ENCODE measurements at places on chromosomes 3 and 15.
A peak's percentile ranks its signal among the peaks of the same experiment; 100 is the strongest.

DNA sequence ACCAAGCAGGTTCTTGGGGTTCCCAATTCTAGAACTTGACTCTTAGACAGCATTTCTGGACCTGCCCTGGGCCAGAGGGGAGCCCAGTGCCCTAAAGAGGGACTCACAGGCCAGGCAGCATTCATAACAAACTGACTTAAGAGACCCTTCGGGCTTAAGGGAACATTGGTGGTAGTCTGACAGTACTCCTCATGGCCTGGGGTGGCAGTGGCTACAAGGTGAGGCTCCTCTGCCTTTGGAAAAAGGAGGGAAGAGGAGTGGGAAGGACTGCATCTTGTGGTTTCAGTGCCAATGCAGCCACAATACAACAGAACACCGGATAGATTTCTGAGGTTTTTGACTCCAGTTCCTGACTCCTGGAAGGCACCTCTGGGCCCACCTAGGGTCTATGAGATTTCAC is 172.2 kb upstream of the STRIT1 start:
- DNase-seq: no peak

DNA sequence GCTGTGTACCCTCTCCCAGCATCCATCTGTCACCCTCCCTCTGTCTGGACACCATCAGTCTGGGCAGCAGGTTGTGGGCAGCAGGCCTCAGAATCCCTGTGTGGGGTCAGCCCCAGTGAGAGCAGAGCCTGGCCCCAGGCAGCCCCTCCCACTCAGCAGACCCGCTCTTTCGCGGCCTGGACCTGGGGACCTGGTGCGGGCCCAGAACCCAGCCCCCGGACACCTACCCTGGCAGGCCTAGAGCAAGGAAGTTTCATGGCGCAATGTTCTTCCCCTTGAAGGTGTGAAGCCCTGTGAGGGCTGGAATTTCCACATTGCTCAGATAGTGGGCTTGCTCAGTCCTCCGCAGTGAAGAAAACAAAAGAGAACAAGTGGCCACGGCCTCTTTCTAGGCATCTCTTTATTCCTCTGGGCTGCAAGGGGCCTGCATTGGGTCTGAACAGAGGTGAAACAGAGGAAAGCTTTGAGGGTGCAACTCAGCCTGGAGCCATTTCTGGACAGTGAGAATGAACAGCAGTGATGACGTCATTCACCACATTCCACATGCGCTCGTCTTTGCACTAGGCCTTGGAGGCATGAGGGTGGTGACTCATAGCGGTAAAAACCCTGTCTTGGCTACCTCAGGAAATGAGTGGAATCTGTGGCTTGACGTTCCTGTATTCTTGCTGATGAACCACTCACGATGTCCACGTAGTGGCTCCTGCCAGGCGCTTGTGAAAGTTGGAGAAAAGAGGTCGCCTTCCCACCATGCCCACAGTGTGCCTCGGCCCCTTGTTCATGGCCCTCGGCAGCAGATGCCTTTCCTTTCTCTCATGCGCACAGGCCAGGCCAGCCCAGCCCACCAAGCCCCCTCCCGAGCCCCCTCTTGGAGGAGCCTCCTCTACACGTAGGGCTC is 66.1 kb downstream of the SLC30A4 start:
- DNase-seq: peak; percentile 55

- DNase-seq: no peak
Measured at GRCh38 chr3:64825404-64826120, 137.8 kb upstream of the ADAMTS9 start.

- no peak for DNase-seq
Measured at GRCh38 chr3:37114251-37115145, 59.9 kb downstream of the LRRFIP2 start.

DNA sequence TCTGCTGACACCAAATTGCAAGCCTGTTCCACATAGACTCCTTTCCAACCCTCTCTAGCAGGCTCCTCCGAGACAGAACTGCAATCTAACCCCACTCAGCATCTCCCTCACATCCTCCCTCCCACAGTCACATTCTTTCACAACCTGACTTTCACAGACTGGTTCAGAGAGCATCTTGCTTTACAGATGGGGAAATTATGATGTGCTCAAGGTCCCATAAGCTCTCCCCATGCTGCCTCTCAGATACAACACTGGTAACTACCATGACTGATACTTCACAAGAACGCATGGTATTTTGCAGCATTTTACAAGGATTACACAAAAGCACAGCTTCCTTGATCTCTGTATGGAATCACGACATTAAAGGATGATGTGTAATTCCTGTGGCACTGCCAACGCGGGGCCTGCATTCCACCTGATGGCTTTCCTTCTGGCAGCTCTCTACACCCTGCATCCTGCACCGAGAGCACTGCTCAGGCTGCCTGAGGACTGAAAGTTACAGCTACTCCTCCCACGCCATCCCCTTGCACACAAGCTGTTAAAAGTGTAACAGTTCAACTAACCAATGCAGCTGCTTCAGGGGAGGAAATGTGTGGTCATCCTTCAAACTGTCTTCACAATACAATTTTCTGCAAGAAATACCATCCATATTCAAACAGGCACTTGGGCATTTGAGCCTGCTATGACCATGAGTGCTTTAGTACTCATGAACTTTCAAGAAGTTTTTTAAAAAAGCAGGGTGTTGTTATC is 27.6 kb downstream of the TBC1D2B start:
- no peak for DNase-seq

- no peak for DNase-seq
Measured at GRCh38 chr3:119305286-119305685, 11.1 kb downstream of the ARHGAP31 start.

DNA sequence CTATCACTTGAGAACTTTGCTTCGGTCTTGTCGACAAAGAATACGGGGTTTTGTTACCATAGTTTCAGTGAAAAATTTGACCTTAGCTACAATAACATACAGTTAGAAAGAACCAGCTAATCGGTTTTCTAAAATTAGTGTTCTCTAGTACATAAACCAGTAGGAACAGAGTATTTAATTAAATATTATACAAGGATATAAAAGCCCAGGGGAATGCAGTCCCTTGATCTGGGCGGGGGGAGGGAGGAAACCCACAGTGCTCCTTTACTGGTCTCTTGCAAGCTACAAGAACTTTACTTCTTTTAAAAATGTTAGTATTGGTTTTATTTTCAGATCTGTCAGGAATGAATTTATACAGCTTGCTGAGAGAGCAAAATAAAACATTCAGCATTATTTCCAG is 41.8 kb downstream of the ITPR1 start:
- DNase-seq: no peak

- no peak for DNase-seq
Measured at GRCh38 chr3:37862219-37862902, 681 bp downstream of the CTDSPL start.

DNA sequence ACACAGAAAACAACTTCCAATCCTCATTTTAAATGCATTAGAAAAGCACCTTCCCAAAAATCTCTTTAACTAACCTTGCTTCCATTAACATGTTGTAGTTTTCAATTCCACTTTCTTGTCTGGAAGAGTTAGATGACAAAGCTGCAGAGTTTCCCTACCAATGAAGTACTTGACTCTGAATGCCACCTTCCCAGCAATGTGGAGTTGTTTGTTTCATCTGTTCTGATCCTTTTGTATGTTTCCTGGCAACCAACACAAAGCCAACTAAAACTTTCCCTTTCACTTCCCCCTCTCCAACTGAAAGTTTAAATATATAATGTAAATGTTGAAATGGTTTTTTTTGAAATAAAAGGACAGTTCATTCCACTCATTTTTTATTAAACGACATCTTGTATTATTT is at the start of gene WDR49:
TSS of gene WDR49 (minus strand) at position 183 of the 400 bp plus-strand sequence. CDS start 517 bp downstream, outside the sequence.
- peak; percentile 30 for DNase-seq

- DNase-seq: no peak
Measured at GRCh38 chr3:133894353-133895207, 1.1 kb downstream of the RAB6B start.

DNA sequence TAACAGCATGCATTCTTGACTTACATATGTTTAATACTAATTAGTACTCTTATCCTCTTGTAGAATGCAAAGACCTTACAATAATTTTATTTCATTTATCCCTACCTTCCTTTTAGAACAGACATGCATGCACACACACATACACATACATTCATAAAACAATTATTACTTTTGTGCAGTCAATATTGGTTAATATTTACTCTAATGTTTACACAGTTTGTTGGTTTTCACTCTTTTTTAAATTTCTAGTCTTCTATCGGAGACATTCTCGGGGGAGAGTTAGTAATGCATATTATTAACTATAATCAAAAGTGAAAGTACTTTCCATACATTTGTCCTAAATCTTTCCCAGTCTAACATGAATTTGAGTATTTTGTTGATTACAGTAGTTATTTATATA is 317.7 kb upstream of the DPH6 start:
- DNase-seq: no peak

GRCh38 chr3:167852216-167852615 is 116.7 kb downstream of the SERPINI1 start:
- no peak for DNase-seq

DNA sequence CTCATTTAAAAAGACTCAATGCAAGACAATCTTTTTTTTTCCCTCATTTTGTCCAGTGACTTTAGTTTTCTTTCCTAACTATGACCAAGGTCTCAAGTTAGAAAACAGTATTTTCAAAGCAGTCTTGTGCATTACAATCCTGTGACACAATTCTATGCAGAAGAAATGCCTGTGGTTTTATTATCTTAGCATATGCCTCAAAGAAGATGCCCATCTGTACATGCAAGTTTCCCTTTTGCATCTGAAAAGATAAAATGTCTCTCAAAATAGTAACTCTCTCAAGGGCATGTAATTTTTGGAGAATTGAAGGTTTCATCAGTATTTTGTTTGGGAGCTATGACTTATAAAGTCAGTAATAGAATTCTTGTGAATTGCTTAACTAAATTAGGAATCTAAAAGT is 292.0 kb upstream of the SUCLG2 start:
- DNase-seq: peak; percentile 6

GRCh38 chr3:37479981-37480380 is 305.6 kb upstream of the LRRFIP2 start:
- DNase-seq: no peak

GRCh38 chr3:42081838-42082473 is 9.2 kb upstream of the TRAK1 start:
- DNase-seq: no peak

- DNase-seq: no peak
Measured at GRCh38 chr3:156507285-156507684, 47.6 kb downstream of the SSR3 start.

GRCh38 chr3:31345581-31345980 is 187.1 kb upstream of the STT3B start:
- DNase-seq: no peak

GRCh38 chr3:27311400-27311799 is 57.8 kb downstream of the NEK10 start:
- DNase-seq: peak; percentile 6

- DNase-seq: peak; percentile 30
Measured at GRCh38 chr3:160163229-160163878, 61.9 kb upstream of the C3orf80 start.

GRCh38 chr3:115659253-115660220 is 36.2 kb downstream of the GAP43 start:
- peak; percentile 20 for DNase-seq

DNA sequence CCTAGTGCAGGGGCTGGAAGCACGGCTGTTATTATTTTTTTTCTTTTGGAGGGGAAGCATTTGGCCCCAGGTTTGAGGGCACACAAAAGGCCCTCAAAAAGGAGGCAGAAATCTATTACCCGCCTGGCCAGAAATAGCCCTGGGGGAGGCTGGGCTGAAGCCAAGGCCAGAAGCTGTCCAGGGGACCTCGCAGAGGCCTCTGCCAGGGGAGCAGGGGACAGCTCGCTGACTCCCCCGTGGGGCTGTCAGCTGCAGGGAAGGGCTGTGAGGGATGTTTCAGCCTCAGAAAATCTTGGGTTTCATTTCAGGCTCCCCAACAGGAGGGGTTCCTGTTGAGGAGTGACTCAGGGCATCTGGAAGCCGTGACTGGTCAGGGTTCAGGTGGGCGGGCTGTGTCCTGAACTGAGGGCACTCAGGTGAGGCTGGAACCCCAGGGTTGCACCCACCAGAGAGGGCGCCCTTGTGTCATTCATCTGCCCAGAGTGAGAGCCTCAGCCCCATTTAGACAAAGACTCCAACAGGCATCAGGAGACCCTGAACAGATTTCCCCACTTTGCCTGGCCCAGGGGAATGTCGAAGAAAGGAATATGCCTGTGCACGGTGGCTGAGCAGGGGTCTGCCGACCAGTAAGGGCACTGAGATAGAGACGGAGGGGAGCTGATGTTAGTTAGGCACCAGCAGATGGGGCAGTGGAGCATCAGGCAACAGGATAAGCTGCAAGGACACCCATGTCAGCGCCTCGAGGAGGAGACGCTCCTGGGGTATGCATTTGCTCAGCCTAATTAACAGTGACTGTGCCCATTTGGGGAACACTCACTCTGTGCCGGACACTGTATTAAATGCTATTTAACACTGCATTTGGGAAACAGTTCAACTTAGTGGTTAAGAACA is 43.5 kb upstream of the SLC6A11 start:
- DNase-seq: no peak

- peak; percentile 36 for DNase-seq
Measured at GRCh38 chr3:149277331-149277813, 55.7 kb upstream of the CP start.

GRCh38 chr15:96978937-96979473 is 648.5 kb downstream of the NR2F2 start:
- DNase-seq: no peak

- DNase-seq: no peak
Measured at GRCh38 chr3:38376098-38376816, 29.7 kb downstream of the XYLB start.

DNA sequence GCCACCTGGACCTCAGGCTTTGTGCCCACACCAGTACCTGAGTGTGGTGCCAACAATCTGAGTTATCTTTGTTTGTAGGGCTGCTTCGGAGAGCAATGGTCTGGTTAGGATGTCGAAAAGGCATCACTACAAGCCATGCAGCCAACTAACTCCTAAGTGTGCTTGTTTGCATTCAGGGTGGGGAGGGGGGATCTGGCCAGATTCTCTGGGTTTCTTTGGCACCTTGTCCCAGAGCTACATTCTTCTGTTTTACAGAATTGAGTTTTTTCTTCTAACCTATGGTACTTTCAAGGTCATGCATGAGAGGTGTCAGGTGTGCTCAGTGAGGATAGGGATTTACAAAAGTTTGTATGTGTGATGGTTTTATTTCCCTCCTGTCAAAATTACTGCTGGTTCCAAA is 391.4 kb upstream of the RARB start:
- no peak for DNase-seq

GRCh38 chr3:3800080-3800455 is 837 bp downstream of the LRRN1 start:
- DNase-seq: no peak

DNA sequence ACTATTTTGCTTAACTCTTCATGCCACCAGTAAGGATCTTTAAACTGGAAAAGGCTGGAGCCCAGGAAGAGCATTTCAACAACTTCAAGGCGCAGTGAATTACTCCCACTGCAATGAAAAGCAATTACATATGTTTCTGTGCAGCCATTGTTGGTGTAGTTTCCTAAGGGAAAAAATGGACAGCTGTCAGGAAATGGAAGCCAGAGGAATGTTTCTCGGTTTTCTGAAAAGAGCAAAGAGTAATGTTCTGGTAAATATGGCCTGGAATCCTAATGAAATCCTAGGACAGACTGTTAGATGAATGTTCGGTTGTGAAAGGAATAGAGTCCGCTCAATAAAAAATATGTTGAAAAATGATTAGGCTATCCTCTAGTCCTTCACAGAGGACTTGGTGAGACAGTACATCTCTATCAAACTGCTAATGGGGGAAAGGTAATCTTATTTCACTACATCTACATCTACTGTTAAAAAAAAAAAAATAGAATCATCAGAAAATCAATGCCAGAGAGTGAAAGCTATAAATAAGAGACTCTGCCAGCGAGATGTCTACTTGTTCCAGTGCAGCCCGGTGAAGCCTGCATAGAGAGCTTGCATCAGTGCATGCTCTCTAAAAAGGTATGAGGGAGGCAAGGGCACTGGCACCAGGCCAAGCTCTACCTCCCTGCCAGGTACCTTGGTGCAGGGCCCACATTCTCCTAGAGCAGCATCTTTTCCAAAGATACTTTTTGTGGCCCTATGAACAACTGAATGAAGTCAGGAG is 68.2 kb upstream of the TJP1 start:
- DNase-seq: no peak

Measured in pons (tissue), 1 donor.